Small intestine (tissue), 16 donors: ENCODE measurements at places on chromosomes 2 and 18. TPM values are rescaled to one million over a fixed set of nuclear protein-coding genes. Genes with fewer than 3 reads are reported as not detected.

DNA sequence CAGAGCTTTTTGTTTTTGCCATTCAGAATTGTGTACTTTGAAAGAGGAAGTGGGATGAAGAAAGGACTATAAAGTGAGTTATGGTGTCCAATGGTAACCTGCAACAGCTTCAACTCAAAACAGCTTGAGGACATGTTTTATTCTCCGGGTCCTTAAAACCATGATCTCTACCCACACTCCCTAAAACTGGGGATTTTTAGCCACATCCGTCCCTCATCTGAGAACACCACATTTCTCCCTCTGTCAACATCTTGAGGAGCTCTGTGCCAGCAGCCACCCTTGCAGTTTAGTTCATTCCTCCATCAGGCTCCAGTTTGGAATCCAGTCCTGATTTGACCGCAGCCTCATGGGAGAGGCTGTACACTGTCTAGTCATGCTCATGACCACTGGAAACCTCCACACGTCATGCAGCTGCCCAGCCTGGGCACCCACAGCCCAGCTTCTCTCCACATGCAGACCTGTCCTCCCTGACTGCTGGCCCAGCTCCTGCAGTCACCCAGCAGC is 62.6 kb downstream of the C18orf63 start:
- no peaks in the 10 kb centered on the region for H3K36me3 ChIP-seq
- no peak overlapping the region for H3K27ac ChIP-seq
- no peak overlapping the region for H3K4me3 ChIP-seq
- no peaks in the 10 kb centered on the region for H3K27me3 ChIP-seq
- DNase-seq: no peak

- no peak for DNase-seq
- H3K4me1 ChIP-seq: no peaks in the 10 kb centered on the region
- no peaks in the 10 kb centered on the region for H3K27me3 ChIP-seq
Measured at GRCh38 chr2:239858179-239858578, 167.0 kb downstream of the NDUFA10 start.

Gene ELOA2
- not detected for polyA plus RNA-seq

DNA sequence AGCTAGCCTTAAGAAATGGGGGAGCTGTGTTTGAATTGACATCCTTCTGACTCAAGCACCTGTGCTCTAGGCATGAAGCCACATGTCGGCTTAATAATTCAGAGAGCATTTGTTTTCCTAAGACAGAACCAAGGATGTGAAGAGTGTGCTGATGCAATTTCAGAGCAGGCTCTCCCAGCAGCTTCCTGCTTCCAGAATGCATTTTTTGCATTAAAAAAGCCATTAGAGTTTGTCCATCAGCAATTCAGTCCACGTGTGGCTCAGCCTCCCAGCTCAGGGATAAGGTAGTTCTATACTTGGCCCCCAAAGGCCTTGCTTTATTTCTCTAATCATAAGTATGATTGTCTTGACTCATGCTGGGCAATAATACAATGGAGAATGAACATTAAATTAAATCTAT is 37.7 kb downstream of the DOCK10 start:
- no peaks in the 10 kb centered on the region for H3K4me1 ChIP-seq
- DNase-seq: no peak
- no peak overlapping the region for H3K4me3 ChIP-seq
- H3K36me3 ChIP-seq: no peaks in the 10 kb centered on the region

Gene REEP1
- 5.9 TPM for polyA plus RNA-seq

DNA sequence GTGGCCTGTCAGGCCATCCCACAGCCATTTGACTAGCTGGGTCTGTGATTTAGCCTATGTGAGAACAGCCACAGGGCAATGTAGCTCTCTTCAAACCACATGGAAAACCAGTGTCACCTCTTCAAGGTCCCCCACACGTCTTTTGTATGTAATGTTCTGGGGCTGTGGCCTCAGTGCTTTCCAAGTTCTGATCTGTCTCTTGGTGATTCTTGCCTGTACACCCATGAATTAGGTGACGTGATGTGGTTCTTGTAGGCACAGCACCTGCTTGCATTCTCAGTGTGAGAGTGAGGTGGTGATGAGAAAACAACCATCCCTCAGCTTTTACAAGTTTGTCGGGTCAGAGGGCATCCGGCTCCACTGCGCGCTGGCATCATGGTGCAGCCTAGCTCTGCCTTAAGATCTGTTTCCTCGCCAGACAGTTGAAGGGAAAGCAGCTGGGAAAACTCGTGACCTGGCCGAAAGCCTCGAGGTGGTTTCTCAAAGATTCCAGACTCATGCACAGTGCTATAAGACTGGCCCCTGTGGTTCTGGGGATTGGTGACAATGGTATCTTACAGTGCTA is 125.8 kb downstream of the TANC1 start:
- peaks cover 21% of the 10 kb centered on the region for H3K4me1 ChIP-seq
- peak; percentile 23 for DNase-seq
- no peak overlapping the region for H3K4me3 ChIP-seq
- H3K27me3 ChIP-seq: no peaks in the 10 kb centered on the region

Gene DYNAP
- polyA plus RNA-seq: not detected

DNA sequence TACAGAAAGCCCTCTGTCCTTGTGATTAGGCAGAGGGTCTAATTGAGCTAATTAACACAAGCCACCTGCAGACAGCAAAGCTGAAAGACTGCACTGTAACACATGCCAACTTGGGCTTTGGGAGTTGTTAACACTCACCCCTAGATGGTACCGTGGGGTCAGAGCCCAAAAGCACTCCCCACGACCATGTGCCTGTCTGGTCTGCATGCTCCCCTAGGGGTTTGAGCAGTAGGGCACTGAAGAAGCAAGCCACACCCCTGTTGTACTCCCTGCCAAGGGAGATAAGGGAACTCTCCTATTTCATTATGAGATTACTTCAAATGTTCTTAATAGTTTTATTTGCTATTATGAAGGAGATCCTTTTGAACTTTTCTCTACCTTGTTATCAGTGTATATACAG is 560.1 kb upstream of the FSHR start:
- no peaks in the 10 kb centered on the region for H3K27me3 ChIP-seq
- H3K27ac ChIP-seq: no peak overlapping the region
- H3K4me3 ChIP-seq: no peak overlapping the region
